ENCODE measurements at places on chromosomes 16 and 17.
A peak's percentile ranks its signal among the peaks of the same experiment; 100 is the strongest.

DNA sequence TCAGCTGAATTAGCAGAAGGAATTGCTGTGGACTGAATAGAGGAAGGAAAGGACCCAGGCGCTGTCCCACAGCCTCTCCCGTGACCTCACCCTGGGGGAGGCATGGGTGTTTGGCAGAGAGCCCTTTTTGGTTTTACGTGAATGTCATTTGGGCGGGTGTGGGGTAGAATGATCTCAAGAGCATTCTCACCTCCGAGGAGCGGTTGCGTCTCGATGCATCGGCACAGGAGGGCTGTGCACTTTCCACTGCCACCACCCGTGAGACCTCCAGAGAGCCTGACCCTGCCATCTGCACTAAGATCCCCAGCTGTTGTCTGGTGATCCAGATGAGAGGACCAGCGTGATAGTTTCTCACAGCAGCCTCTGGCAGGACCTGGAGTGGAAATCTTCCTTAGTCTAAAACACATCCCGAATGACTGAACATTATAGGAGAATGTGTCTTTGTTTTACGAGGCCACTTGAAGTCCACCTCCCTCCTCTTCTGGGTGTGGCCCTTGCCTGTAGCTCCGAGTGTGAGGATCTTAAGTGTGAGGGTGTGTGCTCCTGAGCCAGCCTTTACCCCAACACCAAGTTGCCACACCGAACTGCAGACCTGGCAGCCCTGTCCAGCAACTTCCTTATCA lies 29.3 kb downstream of the FOXK2 start:
- DNase-seq = no peak

GRCh38 chr16:10583269-10583668 lies 2.9 kb upstream of the EMP2 start:
- DNase-seq = no peak

- no peak for DNase-seq
Observed at GRCh38 chr16:22357635-22357971, 16.8 kb downstream of the CDR2 start.

DNA sequence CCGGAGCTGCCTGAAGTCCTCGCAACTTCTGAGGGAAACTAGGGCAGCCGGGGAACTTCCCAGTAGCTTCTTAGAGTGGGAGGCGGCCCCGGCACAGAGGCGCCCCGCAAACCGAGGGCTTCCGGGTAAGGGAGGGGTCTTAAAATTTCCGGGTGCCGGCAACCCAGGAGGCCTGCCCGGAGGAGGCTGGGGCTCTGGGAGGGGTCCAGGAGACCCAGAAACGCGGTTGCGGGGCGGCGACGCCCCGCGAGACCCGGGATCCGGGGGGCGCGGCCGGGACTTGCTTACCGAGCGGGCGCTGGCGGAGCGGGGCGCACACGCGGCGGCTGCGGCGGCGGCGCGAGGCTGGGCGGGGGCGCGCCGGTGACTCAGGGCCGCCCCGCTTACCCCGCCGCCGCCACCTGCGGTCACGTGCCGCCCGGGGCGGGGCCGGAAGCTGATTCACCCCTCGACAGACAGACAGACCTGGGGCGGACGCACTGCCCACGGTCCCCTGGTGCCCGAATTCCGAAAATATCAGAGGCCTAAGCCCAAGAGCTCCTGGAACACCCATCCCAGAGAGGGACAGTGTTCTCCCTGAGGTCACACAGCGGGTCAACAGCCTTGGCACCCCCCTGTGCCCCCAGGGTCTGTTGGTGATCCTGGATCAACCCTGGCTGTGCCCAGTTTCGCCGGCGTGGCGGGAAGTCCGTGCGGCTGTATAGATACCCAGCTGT lies at the start of gene FAM83G:
FAM83G (minus strand) TSS at position 344 of the 716 bp plus-strand sequence. CDS start 723 bp downstream, outside the sequence.
- DNase-seq = no peak

GRCh38 chr16:50252082-50252611 lies 14.2 kb upstream of the ADCY7 start:
- DNase-seq = no peak

GRCh38 chr17:73835605-73836004 lies 191.4 kb upstream of the SDK2 start:
- DNase-seq = no peak

GRCh38 chr17:48759288-48759687 lies 30.7 kb upstream of the HOXB13 start:
- no peak for DNase-seq

DNA sequence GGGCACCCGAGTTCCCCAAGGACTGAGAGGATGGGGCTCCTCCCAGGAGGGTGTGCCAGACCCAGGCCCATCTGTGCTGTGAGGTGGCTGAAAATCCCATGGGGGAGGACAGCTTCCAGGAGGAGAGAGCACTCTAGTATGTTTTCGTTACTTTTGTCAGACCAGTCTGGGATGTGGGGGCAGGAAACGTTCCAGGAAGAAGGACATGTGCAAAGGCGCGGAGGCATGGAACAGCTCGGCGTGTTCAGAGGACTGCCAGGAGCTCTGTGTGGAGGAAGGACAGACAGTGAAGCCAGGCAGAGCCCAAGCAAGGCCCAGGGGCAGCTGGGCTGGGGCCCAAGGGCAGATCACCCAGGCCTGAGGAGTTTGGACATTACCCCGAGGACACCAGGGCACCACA lies 7.0 kb downstream of the CA4 start:
- DNase-seq = no peak

- DNase-seq = no peak
Observed at GRCh38 chr16:35386619-35387018, 1927.2 kb downstream of the TP53TG3F start.

GRCh38 chr17:21061971-21062526 lies 19.2 kb upstream of the USP22 start:
- no peak for DNase-seq

GRCh38 chr17:7560172-7561027 lies 1.3 kb upstream of the SENP3 start:
- DNase-seq = peak; percentile 47

DNA sequence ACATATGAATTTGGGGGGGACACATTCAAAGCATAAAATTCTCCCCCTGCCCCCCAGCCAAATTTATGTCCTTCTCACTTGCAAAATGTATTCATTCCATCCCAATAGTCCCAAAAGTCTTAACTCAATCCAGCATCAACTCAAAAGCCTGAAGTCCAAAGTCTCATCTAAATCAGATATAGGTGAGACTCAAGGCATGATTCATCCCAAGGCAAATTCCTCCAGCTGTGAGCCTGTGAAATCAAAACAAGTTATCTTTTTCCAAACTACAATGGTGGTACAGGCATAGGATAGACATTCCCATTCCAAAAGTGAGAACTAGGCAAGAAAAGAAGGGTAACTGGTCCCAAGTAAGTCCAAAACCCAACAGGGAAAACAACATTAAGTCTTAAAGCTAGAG lies 5.9 kb upstream of the GOSR2 start:
- no peak for DNase-seq

DNA sequence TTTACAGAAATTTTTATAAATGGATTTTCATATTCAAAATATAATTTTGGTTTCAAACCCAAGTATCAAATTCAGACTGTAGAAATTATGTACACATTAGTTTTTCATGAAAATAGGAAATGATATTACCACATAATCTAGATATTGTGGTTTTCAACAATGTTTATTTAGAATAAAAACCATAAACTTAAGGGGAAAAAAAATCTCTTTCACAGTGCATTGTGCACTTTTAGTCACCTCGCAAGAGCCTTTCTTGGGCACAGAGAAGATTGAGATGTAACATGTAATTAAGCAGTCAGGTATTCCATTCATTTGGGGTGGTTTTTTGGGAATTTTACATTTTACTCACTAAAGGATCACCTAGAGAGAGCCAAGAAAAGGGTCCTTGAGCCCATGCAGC lies 104.0 kb downstream of the TANC2 start:
- no peak for DNase-seq

- no peak for DNase-seq
Observed at GRCh38 chr17:30296499-30297080, 4.8 kb upstream of the BLMH start.

DNA sequence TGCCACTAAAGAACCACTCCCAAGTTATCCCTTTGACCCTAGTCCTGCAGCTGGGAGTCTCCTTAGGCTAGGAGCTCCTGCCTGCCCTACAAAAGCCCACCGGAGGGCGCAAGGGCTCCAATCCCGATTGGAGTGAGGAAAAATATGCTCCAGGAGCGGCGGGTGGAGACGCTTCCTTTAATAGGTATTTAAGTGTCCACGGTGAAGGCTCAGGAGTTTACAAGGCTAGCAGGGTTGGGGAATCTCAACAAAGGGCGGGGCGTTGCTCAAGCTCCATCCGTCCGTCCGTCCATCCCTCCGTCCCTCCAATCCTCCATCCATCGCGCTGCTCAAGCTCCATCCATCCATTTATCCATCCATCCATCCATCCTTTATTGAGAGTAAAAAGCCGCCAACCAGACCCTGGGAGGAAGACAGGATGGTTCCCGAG lies 556 bp upstream of the SPNS1 start:
- peak; percentile 27 for DNase-seq

GRCh38 chr16:69481901-69482341 lies 57.5 kb downstream of the CYB5B start:
- DNase-seq = peak; percentile 73

DNA sequence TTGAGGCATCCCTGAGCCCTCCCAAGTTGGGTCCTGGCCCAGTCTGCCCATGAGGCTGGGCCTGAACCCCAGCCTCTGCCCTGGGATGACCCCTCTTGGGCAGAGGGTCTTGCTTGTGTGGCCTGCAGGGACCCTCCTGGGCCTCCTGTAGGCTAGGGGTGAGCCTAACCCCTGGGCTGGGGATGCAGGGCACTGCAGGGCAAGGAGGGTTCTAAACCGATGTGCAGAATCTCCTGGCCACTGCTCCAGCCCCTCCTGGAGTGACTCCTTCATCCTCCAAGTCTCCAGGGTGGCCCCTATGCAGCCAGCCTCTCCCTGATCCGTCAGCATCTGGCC lies 37.5 kb downstream of the LGALS9 start:
- DNase-seq = no peak

DNA sequence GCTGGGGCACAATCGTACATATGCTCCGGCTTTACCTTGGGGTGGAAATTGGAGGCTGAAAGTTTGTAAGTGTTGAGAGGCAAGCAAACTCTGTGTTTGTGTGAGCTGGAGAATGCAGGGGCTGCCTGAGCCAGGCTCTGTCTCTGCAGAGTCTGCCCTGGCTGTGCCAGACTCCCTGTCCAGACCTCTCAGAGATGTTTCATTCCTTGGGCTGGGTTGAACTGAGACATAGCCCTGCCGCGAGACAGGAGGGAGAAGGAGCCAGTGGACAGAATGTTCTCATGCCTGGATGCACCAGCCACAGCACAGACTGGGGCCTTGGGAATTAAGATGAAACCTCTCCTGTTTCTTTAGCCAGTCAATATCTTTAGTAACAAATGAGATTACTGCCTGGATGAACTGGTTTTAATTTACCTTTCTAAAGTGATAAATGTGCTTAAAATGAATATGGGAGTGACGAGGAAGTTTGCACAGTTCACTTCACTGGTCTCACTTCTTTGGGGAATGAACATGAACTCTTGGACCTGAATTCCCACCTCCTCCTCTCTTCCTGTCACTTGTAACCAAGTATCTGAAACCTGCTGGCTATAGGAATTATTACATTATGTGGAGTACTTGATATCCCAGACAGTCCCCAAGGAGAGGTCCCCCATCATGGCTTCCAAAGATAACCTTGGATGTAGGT lies 40.1 kb downstream of the YPEL2 start:
- DNase-seq = no peak

DNA sequence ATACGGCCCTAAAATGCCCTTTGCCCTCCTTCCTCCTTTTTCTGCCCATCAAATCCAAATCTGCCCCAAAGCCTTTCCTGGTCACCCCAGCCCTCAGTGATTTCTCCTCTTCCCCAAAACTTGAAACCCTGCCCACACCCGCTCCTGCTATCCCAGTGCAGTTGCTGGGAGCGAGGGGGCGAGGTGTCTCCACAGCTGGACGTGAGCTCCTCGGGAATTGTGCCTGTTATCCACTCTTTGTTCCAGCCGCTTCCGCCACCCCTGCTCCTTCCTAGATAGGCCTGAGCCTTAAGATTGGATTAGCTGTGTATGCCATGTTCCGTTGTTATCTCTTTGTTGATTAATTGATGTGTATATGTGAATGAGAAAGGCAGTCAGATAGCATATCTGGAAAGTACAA lies 2.6 kb upstream of the KRT35 start:
- DNase-seq = no peak

DNA sequence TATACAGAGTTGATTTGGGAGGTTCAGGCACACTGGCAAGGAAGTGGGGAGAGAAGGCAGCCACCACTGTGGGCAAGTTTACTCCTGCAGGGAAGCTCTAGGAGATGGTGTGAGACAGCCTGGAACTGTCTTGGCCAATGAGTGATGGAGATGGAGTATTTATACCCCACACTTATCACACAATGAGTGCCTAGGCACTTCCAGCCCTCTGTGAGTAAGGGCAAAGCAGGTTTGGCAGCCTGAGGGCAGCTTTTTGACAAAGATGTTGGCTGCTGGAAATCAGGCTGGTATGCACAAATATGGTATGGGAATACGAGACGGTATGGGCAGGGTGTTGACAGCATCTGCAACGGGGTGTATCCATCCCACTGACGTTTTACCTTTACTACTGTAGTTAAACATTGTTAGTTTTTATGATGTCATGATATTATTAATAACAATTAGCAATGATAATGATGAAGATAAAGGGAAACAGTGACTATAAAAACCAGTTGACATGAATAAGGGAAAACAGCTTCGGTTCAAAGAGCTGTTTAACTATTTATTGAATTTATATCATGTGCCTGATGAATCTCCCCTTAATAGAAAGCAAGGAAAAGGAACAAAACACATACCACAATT lies 149.9 kb downstream of the CDK5R1 start:
- DNase-seq = no peak

DNA sequence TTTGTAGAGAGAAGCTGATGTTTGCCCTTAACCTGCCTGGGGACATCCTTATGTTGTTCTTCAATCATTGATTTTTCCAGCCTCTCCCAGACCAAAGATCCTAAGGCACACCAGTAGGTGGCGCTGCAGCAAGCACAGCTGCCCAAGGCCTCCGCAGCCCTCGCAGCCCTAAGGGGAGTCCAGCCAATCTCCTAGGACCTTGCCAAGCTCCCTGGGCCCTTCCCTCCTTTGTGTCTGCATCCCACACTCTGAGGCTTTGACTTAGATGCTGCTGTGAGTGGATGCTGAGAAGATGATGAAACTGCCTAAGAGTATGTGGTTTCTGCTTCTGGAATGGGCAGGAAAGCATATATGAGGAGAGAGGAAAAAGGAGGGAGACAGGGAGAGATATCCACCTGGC lies 47.1 kb downstream of the SPACA3 start:
- DNase-seq = no peak

GRCh38 chr17:78724544-78724943 lies 57.5 kb downstream of the CYTH1 start:
- no peak for DNase-seq

DNA sequence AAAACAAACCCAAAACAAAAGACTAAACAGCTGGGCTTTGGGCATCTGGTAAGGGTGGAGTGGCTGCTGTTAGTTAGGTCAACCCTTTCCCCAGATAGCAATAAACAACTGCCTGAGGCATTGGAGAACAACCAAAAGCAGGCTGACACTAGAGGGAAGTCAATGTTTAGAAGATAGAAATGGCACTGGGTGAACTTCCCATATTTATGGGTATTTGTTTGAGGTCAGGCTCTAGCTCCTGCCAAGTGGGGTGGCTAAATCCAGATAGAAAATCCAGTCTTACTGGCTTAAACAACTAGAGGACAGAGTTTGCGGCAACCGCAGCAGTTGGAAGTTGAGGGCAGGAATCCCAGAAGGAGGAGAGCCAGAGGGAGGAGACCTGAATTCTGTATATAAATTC lies 79.4 kb downstream of the SDK2 start:
- DNase-seq = no peak
